ENCODE measurements at places on chromosomes 2 and 18.
A peak's percentile ranks its signal among the peaks of the same experiment; 100 is the strongest.

DNA sequence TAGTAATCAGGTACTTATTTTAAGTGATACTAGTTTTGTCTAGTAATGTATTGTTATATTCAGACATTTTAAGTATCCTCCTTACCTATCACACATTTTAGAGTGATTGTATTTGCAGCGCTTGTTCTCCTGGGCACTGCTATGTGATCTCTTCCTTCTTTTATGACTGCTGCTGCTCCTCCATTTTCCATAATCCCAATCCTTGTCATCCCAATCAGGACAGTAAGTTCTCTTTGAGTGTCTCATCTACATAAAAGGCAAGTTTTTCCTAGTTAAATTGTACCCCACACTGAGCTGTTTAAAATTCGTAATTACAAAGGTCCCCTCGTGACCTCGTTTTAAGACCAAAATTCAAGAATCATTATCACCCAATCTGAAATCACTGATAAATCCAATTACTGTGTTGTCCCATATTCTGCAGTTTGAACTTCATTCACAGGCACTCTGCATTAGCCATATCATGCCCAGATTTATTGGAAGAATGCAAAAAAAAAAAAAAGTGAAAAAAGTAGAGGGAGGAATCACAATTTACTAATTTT, 2.8 kb downstream of the CLK1 start:
- DNase-seq, result no peak

DNA sequence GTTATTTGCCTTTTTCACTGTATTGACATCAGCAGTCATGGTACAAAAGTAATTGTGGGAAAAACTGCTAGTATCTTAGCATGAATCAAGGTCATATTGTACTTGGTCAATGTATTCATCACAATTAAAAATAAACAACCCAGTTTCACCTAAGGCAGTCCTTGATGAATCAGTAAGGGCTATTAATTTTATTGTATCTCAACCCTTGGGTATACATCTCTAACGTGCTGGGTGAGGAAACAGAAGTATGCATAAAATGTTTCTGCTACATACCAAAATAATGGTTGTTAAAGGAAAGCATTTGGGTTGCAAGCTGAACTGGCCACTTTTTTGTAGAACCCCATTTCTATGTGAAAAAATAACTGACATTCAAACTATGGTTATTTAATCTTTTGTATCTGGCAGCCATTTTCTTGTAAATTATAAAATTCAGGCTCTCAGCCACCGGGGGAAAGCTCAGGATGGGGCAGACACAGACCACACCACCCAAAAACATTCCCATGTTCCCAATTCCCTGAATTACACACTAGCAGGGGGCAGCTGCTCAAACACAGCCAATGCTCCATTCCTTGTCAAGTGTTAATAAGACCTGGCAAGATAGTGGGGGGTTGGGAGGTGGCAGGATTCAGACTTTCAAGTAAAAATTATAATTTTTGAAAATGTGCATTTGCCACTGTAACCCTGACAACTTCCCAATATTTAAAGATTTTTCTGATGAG, 49.3 kb downstream of the OLA1 start:
- DNase-seq, result no peak

GRCh38 chr2:112688086-112688880, 32.5 kb upstream of the NT5DC4 start:
- DNase-seq, result no peak

DNA sequence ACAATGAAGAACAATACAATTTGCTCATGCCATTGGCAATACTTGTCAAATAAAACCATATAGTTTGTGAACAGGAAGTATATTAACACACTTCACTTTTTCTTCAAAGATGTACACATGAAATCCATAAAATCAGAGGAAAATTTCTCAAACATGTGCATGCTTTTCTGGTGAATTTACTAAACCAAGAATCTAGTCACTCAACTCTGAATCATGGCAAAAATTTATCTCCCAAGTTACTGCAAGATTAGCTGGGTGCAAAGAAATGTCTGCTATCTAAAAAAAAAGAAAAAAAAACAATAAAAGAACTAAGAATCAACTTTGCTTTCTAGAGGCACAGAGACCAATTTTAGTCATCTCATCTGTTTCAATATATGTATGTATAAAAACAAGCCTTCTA, 419.2 kb downstream of the NR4A2 start:
- DNase-seq, result no peak

- no peak for DNase-seq
Observed at GRCh38 chr18:48452861-48453323, 43.7 kb upstream of the ZBTB7C start.

DNA sequence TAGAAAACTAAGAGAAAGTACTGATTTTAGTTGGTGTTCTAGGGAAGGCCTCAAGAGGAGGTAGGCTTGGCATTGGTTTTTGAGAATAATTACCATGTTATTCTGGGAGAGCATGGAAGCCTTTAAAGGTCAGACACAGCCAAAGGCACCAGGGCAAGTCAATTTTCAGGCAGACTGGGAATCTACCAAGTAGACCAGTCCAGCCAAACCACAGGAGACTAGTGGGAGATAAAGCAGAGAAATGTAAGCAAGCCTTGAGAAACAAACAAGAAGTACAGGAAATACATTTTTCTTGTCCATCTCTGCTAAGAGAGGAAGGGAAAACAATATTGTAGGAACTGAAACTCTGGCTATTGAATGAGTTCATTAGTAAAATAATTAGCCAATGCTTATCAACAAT, 5.5 kb upstream of the CCDC68 start:
- no peak for DNase-seq

GRCh38 chr2:180111901-180112300, 104.8 kb upstream of the CWC22 start:
- no peak for DNase-seq

DNA sequence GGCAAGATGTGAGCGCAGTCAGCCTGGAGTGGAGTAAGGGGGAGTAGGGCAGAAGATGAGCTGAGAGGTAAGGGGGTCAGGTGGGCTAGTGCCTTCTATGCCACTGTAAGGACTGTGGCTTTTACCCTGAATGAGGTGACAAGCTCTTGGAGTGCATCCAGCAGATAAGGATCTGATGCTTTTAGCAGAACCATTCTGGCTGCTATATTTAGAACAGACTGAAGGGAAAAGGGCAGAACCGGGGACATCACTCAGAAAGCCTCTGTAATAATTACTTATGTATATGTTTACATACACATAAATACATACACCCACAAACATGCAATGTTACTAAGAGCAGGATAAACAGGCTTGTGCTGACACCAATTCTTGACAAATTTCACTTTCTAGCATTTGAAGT, 124.8 kb downstream of the DTNB start:
- no peak for DNase-seq

DNA sequence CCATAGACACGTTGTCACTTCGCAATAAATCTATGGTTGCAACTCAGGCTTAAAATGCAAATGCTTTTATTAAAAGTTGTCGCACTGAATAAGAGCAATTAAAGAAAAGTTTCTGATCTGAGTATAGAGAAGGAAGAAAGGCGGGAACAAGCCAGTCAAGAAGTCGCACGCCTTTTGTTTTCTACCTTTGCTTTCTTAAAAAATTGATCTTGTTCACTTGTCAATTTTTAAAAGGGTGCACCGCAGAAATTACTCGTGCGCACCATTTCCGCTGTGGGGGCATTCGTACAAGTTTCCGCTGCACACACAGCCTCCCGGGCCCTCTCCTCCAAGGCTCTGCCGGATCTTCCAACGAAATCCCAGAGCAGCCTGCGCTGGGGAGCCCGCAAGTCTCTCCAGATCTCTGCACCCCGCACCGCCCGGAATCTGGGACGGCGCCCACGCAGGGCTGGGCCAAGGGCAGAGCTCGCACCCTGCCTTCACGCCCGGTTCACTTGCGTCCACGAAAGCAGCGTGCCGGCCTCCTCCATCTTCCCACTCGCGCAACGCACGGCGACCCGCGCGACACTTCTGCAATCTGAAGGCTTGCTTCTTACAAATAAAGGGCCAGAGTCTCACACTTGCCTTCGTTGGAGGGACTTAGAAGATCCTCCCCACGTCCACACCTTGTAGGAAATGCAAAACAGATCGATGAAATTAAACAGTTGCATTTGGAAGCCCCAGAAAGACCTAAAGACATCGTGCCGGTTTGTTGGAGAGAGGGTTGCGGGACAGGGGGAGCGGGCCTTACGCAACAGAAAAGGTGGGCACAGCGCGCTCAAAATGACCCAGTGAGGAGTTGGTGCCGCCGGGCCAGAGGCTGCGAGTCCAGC, 2.6 kb upstream of the SALL3 start:
- DNase-seq, result no peak

DNA sequence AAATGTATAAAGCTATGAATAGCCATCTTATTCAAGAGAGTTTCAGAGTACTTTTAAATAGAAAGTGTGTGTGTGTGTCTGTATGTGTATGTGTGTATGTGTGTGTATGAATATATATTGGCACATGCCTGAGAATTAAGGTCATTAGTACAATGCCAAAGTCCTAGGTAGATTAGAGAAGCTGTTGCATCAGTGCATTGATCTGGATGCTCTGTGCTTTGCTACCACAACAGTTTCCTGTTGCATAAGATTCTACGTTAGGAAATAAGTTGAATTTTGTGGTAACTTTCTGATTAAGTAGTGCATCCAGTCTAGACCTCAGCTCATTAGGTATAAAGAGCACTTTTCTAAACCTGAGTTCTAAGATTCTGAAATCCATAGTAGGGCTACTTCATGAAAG, 1102.8 kb upstream of the KLHL29 start:
- DNase-seq, result no peak

DNA sequence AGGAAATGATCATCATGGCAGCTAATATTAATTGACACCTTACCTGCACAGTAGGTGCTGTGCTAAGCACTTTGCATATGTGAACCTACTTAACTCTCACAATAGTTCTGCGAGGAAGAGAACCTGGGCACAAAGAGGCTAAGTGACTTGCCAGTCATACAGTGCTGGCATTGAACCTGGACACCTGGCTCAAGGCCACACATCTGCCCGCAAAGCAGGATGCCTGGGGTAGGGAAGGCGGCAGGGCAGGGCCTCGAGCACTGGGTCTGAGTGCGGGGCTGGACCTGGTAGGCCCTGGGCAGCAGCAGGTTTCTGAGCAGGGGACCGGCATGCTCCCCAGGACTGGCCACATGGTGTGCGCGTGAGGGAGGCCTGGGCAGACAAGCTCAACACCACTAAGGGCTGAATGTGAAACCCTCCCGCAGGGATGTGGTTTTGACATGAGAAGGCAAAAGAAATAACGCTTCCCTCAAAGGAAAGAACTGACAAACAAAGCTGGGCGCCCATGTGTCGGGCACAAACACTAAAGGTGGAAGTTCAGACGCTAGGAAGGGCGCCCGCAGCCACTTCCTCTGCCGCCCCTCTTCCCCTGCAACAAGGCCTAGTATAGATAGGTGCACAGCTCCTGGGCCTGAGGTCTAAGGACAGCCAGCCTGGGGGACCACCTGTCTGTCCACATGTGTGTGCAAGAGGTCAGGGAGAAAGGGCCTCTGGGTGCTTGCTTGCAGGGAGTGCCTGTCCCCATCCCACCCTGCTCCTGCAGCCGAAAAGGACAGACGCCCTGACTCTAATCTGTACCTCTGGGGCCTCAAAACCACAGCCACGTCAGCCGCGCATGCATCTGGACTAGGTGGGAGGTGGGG, 92.5 kb downstream of the ZFP36L2 start:
- no peak for DNase-seq

GRCh38 chr18:74724186-74724585, 126.5 kb downstream of the ZNF407 start:
- no peak for DNase-seq

- DNase-seq, result no peak
Observed at GRCh38 chr18:52888014-52888413, 548.0 kb downstream of the DCC start.

- DNase-seq, result no peak
Observed at GRCh38 chr2:113276761-113277425, 1.8 kb downstream of the PAX8 start.

DNA sequence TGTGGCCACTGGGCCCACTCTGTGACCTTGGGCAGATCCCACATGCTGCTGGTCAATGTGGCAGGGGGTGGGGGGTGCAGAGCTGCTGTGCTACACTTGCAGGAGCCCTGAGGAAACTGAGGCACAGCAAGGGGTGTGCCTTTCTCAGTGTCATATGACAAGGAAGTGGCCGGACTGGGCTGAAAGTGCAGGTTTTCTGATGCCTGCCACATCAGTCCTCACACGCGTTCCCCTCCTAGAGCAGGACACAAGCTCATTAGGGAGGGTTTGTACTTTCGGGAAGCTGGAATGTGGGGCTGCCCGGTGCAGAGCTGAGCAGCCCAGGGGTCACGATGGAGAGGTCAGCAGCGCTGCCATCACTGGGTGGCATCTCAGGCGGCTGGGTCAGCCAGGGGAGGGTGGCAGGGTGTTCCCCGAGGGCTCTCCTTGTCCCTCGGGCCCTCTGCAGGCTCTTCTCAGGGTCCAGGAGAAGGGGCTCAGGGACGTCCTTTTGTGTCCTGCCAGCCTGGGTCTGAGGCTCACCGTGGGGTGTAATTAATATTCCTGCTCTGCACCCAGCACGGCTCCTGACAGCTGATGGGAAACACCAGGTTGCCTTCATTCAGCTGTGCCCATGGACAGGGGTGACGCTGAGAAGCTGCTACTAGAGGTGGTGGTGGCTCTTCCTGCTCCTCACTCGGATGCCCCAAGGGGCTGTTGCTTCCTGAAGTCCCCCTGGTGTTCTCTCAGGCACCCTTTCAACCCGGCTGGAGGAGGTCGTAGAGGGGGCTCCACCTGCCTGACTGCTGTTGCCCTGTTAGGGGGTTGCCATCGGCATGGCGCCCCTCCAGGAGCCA, 62.1 kb upstream of the HDAC4 start:
- no peak for DNase-seq

DNA sequence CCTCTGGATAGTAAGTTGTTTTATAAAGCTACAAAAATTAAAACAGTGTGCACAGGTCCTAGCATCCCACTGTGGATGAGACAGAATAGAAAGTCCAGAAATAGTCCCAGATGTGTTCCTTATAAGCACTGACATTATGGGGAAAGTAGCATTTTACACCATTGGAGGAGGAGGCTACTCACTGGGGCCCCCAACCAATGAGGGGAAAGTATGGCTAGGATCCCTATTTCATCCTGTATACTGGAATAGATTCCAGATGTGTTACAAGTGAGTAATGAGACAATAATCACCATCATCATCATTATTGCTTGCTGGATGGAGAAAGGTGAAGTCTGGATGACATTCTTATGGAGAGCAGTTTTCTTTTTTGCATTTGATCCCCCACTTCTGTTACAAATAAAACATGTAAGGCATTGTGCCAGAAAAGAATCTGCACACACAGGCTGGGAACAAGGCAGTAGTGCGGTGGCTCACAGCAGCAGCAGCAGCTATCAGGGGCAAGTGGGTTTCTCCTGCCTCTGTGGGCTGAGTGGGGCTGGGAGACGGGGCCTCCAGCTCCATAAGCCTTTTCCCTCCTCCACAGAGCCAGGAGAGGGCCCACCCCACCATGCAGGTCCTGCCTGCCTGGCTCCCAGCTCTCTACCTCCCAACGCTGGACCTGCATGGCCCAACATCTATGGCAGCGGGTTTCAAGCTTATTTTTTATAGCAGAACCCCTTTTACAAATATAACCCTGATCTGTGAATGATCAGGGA, 5.0 kb downstream of the ARID5A start:
- peak; percentile 97 for DNase-seq

All from HFF-Myc (cell line).